ENCODE measurements at places on chromosomes 5 and 9. TPM values are rescaled to one million over a fixed set of nuclear protein-coding genes. Genes with fewer than 3 reads are reported as not detected.

Gene FANCC
- 9.3 TPM for total RNA-seq

Gene SNCAIP
- total RNA-seq = not detected

Gene GRXCR2
- total RNA-seq = not detected

Gene PCDHGB7
- 2.6 TPM for total RNA-seq

Gene RPP25L
- total RNA-seq = 15.6 TPM

Gene FAF2
- total RNA-seq = 60.9 TPM

Gene LCN6
- not detected for total RNA-seq

Gene PLGRKT
- 31.2 TPM for total RNA-seq

Gene C1QTNF2
- 5.7 TPM for total RNA-seq

Gene ACTBL2
- not detected for total RNA-seq

Gene TYRP1
- 2.5 TPM for total RNA-seq

Gene STPG3
- not detected for total RNA-seq

DNA sequence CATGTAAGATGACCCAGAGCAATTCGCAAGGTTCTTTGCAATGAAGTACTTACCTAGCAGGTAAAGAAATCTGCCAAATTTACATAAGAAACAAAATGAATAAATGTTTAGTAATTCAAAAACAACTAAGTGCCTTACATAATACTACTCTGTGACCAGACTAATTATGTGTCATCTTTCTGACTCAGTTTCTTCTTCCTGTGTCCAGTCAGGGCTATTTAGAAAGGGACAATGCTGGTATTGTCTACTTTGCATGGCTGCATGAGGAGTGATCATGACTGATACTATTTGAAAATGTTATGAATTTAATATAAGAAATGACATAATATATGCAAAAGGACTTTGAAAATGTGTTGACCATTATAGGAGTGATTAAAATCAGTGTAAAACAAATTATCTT, 210.0 kb downstream of the TMEM161B start:
- DNase-seq = no peak

- no peak for DNase-seq
Observed at GRCh38 chr5:110377361-110377760, 349.1 kb downstream of the TMEM232 start.

GRCh38 chr5:50968356-50969149, 302.1 kb downstream of the PARP8 start:
- no peak for DNase-seq

DNA sequence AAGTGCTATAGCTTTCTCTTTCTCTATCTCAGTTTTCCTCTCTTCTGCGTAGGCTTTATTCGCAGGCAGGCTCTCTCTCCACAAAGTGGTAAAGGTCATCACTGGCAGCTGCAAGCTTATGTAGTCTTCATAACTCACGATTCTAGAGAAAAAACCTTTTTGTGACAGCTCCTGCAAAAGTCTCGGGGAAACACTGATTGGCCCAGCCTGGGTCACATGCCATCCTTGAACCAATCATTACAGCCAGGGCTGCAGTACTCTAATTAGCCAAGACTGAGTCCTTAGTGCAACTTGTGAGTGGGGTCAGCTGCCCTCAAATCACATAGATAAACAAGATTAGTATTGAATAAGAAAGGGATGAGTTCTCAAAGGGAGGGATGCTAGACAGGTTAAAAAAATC, 18.3 kb upstream of the FRMPD1 start:
- no peak for DNase-seq

DNA sequence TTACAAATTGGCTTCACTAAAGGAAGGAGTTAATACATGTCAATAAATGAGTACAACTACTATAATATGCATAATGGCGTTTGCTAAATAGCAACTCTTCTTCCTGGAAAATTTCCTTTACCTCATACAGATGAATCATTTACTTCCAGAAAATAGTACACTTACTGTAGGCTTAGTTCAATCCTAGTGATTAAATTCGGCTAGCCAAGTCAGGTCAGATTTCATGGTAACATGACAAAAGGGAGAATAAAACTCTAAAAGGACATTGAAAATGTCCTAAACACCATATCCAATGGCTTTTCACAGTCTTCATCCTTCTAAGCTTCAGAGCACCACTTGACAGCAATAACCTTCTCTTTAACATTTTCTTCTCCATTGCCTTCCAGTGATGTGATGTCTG, 42.1 kb upstream of the ZFAND5 start:
- DNase-seq = no peak

GRCh38 chr5:72654231-72654630, 147.0 kb upstream of the ZNF366 start:
- DNase-seq = no peak

- DNase-seq = no peak
Observed at GRCh38 chr5:376799-377325, 55.3 kb downstream of the AHRR start.

DNA sequence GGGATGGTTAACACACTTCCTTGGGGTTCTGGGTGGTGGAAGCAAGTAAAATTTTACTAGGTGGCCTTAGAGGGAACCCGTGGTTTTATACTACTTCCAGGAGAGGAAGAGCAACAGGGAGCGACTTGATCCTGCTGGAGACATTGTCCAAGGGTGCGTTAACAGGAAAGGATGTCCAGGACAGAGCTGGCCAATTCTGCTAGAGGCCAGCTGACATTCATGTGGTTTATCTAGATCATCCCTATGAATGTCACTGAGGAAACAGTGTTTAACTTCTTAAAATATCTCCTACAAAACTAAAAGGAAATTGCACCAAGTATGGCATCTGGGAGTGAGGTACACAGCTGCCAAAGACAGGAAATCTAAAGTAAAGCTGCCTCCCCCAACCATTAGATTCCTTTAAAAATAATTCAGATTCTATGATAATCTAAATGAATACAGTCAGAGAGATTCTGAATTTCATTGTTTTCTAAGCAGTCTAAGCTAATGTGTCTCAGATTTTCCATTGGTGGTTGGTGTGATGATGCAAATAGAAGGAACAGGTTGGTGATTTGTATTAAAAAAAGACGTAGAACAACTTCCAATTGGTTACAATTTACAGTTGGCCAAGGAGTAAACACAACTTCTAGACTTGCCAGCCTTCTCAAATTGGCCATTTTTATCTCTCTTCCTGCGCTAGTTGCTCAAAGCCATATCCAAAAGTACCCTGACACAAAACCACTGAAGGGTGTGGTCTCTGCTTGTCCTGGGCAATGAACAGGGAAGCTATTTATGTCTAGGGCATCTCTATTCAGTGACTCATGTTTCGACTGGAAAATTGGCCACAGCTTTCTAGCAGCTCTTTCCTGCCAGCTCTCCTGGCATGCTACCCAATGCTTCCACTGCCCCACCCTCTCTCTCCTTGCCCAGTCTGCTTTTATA, 574.7 kb upstream of the MEF2C start:
- peak; percentile 52 for DNase-seq

- no peak for DNase-seq
Observed at GRCh38 chr9:27800159-27800558, 226.9 kb upstream of the C9orf72 start.

- DNase-seq = no peak
Observed at GRCh38 chr5:22892441-22892840, 39.3 kb upstream of the CDH12 start.

DNA sequence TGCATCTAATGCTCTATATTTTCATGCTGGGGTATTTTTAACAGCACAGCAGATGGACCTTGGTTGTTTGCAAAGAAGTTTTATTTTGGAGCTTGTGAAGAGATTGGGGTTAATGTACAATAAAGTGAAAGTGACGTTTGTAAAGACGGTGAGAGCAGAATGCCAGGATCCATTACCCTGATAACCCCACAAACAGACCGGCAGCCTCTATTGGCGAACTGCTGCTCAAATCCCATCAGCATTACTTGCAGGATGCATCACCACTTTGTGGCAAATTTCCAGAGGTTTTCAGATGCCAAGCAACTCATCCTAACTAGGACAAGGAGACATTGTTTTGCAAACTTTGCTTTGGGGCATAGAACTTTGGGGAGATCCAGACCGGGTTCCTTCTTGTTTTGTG, 383.3 kb upstream of the ZNF462 start:
- no peak for DNase-seq

DNA sequence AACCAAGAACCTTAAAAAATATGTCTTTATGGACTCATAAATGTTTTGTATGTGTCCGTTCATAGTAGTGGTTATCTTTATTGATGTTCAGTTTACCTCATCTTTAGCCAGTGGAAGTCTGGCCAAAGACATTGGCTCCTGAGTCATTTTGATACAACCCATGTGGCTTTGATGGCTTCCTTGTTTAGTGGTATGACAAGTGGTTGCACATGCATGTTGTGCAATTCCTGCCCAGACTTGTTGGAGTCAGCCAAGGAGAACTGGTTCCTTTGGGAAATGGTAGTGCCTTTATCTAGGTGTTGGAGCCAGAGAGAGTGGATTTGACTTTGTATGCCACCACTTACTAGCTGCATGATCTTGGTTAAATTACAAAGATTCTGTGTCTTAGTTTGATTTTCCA, 94.3 kb downstream of the RPS23 start:
- DNase-seq = no peak

- DNase-seq = no peak
Observed at GRCh38 chr9:69425136-69425801, 100.3 kb downstream of the ENTREP1 start.

DNA sequence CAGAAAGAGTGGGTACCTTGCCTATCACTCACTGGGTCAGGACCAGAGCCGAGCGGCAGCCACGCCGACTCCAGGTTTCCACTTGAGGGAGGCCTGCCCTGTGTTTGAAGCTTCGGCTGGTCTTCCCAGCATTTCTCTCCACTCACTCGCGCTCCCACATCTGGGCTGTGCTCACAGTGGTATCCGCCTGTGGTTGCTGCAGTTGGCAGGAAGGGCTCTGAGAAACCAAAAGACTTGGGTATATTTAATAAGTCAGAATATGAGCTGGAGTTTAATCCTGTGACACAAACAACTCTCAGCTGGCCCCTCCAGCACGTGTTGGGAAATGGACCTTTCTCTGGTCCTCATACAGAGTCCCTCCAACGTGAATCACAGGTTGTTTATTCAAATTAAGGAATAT, 70.9 kb downstream of the SPRY4 start:
- no peak for DNase-seq

GRCh38 chr5:127813633-127814587, 110.7 kb downstream of the CCDC192 start:
- DNase-seq = peak; percentile 89

DNA sequence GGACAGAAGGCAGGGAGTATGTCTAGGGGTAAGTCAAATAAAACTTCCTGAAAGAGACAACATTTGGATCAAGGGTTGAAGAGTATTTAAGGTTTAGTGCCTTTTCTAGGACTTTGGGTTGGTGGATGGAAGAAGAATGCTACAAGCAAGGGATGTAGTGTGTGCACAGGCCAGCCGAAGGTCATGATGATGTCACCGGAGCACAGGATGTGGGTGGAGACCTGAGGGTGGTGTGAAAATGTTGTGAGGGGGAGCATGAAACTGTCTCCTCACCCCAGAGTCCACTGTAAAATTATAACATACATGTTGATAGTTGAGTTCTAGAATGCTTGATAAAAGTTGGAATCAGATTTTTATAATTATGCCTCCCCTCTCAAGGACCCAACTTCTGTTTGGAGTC, 553.3 kb upstream of the SGCD start:
- no peak for DNase-seq

DNA sequence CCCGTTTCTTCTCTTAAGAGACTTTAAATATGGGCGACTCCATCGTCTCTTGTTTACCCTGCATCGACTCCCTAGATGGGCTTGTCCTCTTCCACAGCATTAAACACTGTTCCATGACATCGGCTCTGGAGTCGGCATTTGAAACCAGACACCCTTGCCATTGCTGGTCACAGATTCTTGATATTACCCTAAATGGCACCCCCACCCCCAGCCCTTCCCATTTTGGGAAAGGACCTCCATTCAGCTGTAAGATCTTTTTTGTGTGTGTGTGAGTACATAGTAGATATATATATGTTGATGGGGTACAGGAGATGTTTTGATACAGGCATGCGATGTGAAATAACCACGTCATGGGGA, 51.1 kb upstream of the SH3PXD2B start:
- no peak for DNase-seq

DNA sequence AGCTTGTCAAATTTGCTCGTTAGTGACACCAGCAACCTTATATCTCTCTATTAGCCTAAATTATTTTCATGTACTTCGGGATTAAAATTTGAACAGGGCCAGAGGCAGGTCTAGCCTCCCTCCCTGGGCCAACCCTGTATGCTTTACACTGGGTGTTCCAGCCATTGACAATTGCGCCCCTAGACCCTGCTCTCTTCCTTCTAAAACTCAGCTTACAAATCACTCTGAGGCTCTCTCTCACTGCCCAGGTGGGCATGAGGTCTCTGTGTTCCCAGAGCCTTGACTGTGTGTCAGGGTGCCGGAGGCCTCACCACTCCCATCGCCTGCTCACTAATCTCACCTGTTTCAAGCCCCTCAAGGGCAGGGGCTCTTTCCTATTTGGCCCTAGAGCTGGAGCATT, 6.4 kb upstream of the CFAP90 start:
- no peak for DNase-seq

GRCh38 chr9:107699231-107699630, 209.7 kb upstream of the KLF4 start:
- DNase-seq = no peak

DNA sequence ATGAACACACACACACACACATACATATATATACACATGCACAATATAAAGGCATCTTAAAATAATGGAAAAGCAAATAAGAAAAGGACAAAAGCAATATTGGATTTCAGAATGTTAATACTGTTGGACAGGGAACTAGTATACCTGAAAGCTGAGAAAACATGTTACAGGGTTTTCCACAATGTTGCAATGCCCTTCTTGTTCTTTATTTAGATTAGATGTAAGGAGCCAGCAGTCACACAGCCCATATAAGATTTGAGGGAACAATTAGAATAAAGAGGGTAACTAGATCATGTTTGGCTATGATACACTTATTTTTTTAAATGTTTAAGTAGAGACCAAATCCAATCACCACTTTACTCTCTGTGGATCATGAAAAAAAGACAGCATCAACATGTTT, 61.7 kb downstream of the SH3TC2 start:
- no peak for DNase-seq

Measured in SJSA1 (cell line).